ENCODE measurements at places on chromosomes 11 and 22.

- DNase-seq = no peak
Measured at GRCh38 chr11:30763951-30764350, 177.8 kb upstream of the MPPED2 start.

DNA sequence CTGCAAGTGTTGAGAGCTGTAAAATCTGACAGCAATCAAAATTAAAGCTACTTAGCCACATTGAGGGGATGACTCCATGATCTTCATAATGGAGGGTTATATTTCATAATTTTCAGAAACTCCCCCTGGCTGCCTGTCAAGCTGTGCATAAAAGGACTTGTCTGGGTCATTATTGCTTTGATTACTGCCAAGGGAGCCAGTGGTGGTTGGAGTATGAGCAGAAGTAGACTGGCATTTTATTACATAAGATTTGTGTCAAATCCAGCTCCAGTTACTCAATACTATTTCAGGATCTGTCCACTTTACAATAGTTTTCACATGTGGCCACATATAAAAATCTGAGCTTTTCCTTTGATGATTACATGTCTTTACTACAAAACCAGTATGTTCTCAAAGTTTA, 108.9 kb upstream of the SLC5A12 start:
- DNase-seq = peak; percentile 26

- DNase-seq = no peak
Measured at GRCh38 chr22:46913351-46913750, 150.9 kb downstream of the TBC1D22A start.

DNA sequence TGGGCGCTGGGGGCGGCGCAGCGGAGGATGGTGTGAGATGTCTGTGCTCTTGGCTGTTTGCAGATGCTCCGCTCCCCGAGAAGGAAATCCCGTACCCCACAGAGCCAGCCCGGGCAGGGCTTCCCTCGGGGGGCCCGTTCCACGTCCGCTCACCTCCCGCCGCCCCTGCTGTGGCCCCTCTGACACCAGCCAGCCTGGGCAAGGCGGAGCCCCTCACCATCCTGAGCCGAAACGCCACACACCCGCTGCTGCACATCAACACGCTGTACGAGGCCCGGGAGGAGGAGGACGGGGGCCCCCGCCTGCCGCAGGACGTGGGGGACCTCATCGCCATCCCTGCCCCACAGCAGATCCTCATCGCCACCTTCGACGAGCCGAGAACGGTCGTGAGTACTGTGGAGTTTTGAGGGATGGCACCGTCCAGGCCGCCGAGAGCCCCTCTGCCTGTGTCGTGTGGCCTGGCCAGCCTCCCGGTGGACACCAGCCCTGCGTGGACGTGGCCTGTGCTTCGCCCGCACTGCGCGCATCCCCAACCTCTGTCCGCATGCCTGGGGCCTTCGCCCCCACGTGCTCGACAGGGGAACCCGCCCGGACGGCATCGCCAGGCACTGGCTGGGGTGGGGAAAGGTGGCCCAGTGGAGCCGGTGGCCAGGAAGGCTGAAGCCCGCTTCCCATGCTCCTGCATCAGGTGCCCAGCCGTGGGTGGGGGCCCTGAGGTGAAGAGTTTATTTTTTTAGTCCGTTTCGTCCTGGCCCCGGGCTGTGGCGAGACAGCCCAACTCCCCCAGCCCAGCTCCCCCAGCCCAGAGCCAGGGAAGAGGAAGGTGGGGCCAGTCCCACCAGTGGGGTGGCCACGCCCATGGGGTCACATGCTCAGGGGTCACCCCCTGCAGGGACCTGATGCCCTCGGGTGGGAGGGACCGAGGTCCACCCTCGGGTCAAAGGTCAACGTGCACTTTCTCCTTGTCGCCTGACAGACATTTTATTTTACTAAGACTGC, 6.5 kb upstream of the TRABD start:
- DNase-seq = no peak

DNA sequence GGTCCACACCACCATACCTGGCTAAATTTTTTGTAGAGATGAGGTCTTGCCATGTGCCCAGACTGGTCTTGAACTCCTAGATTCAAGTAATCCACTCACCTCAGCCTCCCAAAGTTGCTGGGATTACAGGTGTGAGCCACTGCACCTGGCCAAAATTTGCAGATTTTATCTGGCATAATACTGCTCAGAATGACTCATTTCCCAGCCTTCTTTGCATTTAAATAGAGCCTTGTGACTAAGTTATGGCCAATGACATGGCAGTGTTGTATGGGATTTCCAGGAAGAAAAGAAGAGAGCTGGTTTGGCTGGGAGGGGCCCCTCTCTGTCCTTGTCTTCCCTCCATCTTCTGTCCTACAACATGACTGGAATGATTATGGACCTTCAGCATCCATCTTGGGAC, 55.8 kb downstream of the CCDC34 start:
- DNase-seq = no peak

- peak; percentile 25 for DNase-seq
Measured at GRCh38 chr22:25780673-25781072, 38.7 kb downstream of the MYO18B start.

- no peak for DNase-seq
Measured at GRCh38 chr11:105699203-105699602, 89.3 kb downstream of the GRIA4 start.

DNA sequence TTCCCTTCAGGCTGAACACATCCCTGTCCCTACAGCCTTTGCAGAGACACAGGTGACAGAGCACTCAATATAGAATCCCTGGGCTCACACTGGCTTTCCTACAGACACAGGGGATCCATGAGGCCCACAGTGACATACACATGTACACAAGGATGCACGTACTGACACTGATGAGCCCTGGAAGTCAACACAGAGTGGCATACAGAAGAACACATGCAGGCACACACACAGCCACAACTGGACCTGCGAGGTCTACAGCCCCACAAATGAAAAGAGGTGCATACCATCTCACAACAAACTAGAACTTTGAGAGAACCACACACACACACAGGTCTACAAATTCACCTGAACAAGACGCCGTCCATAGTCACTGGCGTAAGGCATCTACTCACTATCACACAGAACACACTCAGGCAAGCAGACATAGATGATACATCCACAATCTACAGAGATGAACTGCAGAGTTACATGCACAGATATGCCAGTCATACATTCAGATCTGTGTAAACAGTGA, 3.5 kb upstream of the ZNF74 start:
- no peak for DNase-seq

- DNase-seq = peak; percentile 45
Measured at GRCh38 chr22:30245181-30245984, 1.2 kb downstream of the LIF start.

GRCh38 chr11:60959431-60959830, 7.5 kb upstream of the SLC15A3 start:
- DNase-seq = peak; percentile 31

DNA sequence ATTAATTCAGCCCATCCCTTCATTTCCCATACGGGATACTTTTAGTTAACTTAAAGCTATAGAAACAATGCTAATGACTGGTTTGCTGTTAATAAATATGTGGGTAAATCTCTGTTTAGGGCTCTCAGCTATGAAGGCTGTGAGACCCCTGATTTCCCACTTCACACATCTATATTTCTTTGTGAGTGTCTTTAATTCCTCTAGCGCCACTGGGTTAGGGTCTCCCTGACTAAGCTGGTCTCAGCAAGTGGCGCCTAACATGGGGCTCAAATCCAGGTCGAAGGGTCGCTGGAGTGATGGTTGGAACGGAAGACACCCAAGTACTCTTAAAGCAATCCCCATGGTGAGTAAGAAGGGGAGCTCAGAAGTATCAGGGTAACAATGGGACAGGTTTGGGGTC, 14.4 kb upstream of the OOSP1 start:
- DNase-seq = peak; percentile 2

DNA sequence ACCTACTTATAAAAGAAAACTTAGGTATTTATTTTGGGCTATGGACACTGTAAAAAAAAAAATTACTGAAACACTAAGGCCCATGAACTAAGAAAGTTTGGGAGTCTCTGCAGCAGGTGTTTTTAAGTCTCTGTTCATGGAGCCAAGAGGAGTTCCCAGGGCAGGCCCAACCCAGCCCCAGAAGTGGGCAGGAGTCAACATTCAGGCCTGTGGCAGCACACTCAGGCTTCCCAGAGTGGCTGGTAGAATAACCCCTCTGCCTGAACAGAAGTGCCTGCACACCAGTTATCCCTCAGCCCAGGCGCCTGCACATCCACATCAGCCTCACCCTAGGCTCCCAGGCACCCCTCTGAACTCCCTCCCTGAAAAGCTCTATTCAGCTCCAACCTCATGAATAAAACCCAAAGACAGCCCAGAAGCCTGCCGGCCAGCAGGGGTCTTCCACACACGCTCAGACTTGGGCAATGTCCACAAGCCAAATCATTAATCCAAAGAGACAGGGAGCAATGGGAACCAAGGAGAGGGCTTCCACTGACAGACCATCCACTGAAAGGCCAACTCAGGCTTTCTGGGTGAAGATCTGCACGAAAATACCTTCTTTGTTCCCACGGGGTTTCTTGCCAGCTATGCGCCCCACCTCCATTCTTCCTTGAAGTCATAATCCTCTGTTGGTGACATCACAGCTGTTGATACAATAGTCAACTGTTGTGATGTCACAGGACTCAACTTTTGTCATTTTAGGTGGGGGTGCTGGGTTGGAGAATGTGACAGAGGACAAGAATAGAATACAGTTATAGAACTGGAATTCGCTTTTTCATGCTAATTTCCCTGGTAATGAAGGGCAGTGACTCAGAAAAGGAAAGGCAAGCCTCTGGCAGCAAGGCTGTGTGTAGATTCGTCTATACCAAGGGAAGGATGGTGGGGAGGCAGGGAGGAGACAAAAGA, 83.7 kb downstream of the RPL27A start:
- peak; percentile 42 for DNase-seq

GRCh38 chr11:44610186-44610955, 44.9 kb downstream of the CD82 start:
- DNase-seq = no peak

DNA sequence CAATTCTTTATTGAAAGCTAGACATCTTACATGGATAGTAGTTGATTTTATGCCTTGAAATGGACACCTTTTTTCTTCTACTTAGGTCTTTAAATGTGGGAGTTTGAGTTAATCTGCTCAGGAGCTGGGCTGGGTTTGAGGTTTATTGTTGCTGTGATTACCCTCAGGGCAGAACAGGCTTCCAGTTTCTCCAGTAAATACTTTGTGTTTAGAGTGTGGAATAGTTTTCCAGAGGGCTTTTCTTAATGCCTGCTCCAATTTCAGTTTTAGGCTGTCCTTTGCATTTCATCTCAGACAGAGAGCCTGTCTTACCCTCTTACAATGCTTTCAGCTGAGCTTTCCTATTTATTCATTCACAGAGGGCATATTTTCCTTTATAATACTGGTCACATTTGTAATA, 69.9 kb upstream of the ADORA2A start:
- no peak for DNase-seq

GRCh38 chr22:29139965-29140782, 65.5 kb upstream of the EMID1 start:
- peak; percentile 54 for DNase-seq

GRCh38 chr11:65699306-65699705, 12.7 kb upstream of the KAT5 start:
- no peak for DNase-seq

DNA sequence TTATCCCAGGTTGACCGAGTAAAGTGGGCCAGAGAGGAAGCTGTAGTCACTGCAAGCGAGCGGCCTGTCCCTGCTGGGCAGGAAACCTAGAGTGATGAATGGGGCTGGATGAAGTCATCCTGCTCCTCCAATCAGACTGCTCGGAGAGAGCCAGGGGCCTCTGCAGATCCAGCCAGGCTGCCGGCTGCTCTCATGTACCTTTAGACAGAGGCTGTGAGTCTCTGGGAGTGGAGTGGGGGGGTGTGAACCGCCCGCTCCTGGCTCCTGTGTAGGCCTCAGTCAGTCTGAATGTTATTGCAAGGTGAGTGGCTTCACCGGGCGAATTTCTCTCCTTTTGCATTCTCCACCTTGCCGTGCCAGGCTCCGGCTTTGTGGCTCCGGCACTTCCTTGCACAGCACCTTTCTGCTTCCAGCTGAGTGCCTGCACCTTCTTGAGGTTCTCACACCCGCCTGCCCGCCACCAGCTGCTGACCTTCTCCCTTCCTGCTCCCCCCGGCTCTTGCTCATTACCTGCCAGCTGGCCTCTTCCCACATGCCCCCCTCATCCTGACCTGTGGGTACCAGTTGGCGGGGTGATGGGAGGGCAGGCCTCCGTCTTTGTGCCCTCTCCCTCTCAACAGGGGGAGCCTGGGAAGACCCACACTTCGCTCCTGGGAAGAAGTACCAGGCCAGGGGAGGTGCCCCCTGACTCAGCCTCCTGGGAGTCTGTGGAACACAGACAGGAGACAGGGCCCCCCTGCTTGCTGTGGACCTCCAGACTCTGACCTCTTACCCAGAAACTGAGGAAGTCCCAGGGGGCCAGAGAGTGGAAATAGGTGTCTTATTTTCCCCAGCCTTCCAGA, 79.9 kb downstream of the GRAMD1B start:
- peak; percentile 54 for DNase-seq

DNA sequence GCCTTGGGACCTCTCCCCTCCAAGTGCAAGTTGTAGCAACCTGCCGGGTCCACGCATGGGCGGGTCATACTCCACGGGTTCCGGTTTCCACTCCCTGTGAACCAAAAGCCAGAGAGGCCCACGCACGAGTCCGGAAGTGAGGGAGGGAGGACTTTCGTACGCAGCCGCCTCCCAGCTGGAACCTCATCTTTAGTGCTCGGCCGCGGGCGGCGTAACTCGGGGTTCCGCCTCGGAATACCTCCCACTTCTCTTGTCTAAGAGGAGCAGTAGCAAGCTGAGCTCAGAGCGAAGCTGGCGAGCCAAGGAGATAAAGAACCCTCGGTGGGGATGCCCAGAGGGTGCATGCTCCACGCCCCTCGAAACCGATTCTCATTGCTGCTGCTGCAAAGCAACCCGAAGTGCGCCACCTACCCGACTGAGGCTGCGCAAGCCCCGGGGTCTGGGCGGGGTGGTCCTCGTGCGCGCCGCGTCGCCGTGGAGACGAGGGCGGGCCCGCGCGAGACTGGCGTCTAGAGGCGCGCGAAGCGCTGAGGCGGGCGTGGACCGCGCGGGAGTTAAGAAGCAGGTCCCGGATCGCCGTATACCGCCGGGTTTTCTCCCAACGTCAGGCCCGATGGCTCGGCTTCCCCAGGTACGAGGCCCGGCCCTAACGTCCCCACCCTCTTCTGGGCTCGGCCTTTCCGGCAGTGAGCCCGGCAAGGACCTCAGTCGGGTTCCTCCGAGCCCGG, at the start of gene SFI1:
Gene SFI1, plus strand, starts transcription at position 530 of the 728 bp plus-strand sequence. CDS start 11,749 bp downstream, outside the sequence.
- DNase-seq = peak; percentile 92
